ENCODE measurements at places on chromosomes 7 and 10. TPM values are rescaled to one million over a fixed set of nuclear protein-coding genes. Genes with fewer than 3 reads are reported as not detected.
A peak's percentile ranks its signal among the peaks of the same experiment; 100 is the strongest.

DNA sequence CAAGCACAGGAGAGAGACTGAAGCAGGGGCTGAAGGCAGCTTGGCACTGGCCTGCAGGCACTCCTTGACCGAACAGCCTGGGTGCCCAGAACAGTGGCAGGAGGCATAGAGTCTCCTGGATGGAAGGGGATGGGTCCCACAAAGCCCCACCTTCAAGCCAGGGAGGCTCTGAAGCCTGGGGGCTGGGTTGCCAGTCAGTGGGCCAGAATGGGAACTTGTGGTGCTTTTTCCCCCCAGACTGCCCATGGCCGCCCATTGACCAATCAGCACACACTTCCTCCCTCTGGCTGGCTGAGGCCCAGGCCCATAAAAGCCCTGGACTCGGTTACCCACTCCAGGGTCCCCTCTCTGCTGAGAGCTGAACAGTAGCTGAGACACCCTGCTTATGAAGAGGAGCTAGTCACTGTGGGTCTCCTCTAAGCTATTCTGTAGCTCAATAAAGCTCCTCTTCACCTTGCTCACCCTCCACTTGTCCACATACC is 109.6 kb downstream of the ELAPOR2 start:
- no peak overlapping the region for H3K27ac ChIP-seq
- no peaks in the 10 kb centered on the region for H3K27me3 ChIP-seq
- H3K36me3 ChIP-seq, result no peaks in the 10 kb centered on the region
- no peaks in the 10 kb centered on the region for H3K4me1 ChIP-seq
- H3K4me3 ChIP-seq, result no peak overlapping the region
- DNase-seq, result no peak

The ERVW-1 gene
- not detected for polyA plus RNA-seq

DNA sequence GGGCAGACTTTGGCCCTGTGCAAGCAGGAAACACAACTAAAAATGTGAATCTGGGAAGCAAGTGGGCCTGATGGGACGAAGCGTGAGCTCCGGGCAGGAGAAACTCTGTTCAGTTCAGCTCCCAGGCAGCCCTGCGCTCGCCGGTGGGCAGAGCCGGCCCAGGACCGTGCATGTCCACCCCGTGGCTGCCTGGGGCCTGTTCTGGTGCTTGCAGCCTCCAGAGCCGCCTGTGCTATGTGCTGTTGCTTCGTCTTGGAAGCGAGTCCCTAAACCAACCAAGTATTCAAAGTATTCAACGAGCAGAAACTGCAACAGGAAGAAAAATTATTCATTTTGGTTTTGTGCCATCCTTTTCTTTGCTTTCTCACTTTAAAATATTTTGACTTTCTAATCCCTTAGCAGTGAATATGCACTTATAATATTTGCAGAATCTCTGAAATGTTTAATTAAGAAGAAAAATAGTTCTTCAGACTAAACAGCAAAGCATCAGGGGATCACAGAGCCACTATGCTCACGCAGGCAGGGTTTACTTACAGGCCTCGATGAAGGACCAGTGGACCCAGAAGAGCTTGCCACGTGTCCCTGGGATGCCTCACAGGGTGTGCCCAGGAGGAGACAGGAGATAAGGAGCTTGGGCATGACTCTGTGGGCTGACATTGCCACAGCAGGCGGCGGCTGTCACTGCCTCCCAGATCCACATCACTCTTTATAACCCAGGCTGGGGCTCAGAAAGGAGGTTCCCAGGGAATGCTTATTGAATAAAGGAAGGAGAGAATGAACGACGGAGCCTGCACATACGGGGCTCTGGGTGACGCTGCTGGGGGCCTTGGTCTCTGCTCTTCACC is 45.6 kb downstream of the VIPR2 start:
- peak; percentile 62 for DNase-seq
- peak overlapping the region; percentile 99 for H3K27ac ChIP-seq
- H3K36me3 ChIP-seq, result no peaks in the 10 kb centered on the region
- H3K4me3 ChIP-seq, result peak overlapping the region; percentile 20
- no peaks in the 10 kb centered on the region for H3K27me3 ChIP-seq
- peaks cover 49% of the 10 kb centered on the region for H3K4me1 ChIP-seq

GRCh38 chr10:86362129-86362527 is 4.5 kb downstream of the GRID1 start:
- H3K4me3 ChIP-seq, result no peak overlapping the region
- DNase-seq, result peak; percentile 2
- H3K27me3 ChIP-seq, result no peaks in the 10 kb centered on the region
- peaks cover 16% of the 10 kb centered on the region for H3K4me1 ChIP-seq
- H3K36me3 ChIP-seq, result no peaks in the 10 kb centered on the region

The LRRC4 gene
- polyA plus RNA-seq, result 0.39 TPM

DNA sequence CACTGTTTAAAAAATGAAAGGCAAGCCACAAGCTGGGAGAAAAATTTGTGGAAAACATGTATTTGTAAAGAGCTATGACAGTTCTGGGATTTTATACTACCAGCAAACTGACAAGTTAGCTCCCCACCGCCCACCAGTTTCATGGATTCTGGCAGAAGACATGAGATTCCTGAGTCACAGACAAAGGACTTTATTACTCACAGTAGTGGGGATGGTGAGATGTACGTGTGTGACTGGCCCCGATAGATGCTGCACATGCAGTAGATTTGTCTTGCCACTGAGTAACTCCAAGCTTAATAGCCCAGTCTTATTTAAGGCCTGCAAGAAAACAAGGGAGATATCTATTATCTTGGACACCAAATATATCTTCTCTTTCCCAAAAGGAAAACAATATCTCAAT is 281.7 kb downstream of the AHR start:
- no peaks in the 10 kb centered on the region for H3K36me3 ChIP-seq
- H3K4me1 ChIP-seq, result no peaks in the 10 kb centered on the region

GRCh38 chr10:11869743-11870460 is 46.7 kb downstream of the PROSER2 start:
- peak overlapping the region; percentile 43 for H3K4me3 ChIP-seq
- peak overlapping the region; percentile 46 for H3K27ac ChIP-seq
- H3K27me3 ChIP-seq, result no peaks in the 10 kb centered on the region
- DNase-seq, result peak; percentile 25
- no peaks in the 10 kb centered on the region for H3K4me1 ChIP-seq
- H3K36me3 ChIP-seq, result no peaks in the 10 kb centered on the region

- DNase-seq, result no peak
- no peaks in the 10 kb centered on the region for H3K36me3 ChIP-seq
- H3K27me3 ChIP-seq, result no peaks in the 10 kb centered on the region
These were observed 102.4 kb downstream of the MDFIC start for GRCh38 chr7:115024276-115024675.

The PLEKHS1 gene
- polyA plus RNA-seq, result 0.10 TPM

DNA sequence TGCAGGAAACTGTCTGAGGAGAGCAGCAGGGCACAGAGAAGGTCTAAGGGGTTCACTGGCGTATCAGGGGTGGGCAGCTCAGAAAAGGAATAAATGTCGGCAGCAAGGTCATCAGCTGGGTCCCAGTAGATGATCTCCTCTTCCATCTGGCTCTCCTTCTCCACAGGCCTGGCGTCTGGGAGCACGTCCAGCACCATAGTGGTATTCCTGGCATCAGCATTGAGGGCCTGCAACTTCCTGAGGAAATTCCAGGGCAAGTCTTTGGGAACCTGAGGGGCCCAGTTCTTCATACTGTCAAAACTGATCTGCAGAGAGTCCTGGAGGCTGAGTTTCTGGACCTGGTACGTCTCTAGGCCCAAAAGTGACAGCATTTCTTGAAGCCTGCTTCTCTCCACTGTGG is 9.6 kb upstream of the MRPS24 start:
- peak overlapping the region; percentile 83 for H3K27ac ChIP-seq
- DNase-seq, result no peak
- H3K36me3 ChIP-seq, result no peaks in the 10 kb centered on the region
- no peak overlapping the region for H3K4me3 ChIP-seq
- peaks cover 33% of the 10 kb centered on the region for H3K4me1 ChIP-seq
- no peaks in the 10 kb centered on the region for H3K27me3 ChIP-seq

DNA sequence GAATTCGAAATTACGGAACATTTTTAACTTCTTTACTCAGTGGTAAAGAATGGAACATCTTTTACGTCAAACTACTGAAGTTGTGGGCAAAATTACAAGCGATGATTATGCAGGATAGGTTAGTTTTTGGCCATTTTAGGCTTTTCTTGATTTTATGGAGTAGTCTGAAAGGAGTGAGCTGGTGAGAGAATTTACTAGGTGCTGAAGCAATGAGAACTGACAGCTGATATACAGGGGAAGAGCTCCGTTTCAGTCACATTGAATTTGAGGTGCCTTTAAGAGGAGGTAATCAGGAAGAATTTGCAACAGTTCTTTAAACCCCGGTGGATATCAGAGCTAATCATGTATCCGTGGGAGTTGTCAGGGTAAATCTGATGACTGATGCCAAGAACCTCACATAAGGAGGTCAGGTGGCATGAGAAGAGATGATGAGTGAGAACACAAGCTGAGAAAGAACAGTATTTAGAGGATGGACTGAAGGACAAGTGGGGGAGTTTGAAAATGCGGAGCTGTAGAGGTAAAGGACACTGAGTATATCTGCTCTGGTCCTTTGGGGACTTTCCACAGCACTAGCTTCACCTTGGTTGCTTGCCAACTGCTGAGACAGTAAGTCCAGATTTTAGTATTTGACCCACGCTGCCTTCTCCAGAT is 104.3 kb downstream of the AHR start:
- H3K4me1 ChIP-seq, result no peaks in the 10 kb centered on the region
- H3K27ac ChIP-seq, result no peak overlapping the region
- H3K4me3 ChIP-seq, result no peak overlapping the region
- no peaks in the 10 kb centered on the region for H3K27me3 ChIP-seq

The ABCB4 gene
- 1.1 TPM for polyA plus RNA-seq

The GIMAP5 gene
- 12.4 TPM for polyA plus RNA-seq

The FAM185A gene
- polyA plus RNA-seq, result 5.4 TPM

DNA sequence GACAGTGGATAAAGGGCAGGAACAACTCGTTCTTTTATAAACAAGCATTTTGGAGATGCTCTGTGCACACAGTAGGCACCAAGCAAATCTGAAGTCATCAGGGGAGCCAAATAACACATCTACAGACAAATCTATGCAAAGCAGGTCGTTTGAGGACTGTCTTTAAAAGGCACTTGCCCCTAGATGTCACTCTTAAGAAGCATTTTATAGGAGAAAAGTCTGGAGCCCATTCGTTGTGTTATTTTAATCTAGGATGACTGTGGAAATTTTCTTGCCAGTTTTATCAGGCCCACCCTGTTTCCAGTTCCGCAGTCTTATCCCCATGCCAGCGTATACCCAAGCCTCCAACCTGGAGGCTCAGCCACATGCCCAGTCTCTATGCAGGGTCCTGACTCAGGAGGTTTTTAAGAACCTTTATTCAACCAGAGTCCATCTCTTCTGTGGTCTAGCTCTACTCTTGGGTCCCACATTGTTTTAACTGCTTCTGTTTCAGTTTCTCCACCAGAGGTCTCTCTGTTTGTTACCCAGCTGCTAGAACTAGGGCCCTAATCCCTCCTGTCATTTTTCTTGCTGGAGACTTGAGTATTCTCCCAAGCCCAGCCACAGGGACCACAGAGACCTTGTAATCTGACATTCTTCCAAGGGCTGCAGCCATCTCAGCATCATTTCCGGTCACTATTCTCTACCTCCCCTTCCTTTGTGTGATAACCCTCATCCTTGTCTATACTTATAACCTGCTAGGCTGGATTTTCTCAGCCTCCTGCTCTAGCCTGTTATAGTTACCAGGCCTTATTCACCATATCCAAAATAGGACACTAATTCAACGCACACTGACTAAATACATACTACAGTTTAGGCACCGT is 26.7 kb downstream of the PIK3CG start:
- H3K36me3 ChIP-seq, result no peaks in the 10 kb centered on the region
- DNase-seq, result no peak
- no peak overlapping the region for H3K27ac ChIP-seq
- no peaks in the 10 kb centered on the region for H3K4me1 ChIP-seq

GRCh38 chr10:29469481-29470354 is 165.1 kb downstream of the SVIL start:
- H3K27me3 ChIP-seq, result no peaks in the 10 kb centered on the region
- DNase-seq, result no peak
- peaks cover 4% of the 10 kb centered on the region for H3K36me3 ChIP-seq
- peaks cover 70% of the 10 kb centered on the region for H3K4me1 ChIP-seq
- peak overlapping the region; percentile 82 for H3K27ac ChIP-seq

DNA sequence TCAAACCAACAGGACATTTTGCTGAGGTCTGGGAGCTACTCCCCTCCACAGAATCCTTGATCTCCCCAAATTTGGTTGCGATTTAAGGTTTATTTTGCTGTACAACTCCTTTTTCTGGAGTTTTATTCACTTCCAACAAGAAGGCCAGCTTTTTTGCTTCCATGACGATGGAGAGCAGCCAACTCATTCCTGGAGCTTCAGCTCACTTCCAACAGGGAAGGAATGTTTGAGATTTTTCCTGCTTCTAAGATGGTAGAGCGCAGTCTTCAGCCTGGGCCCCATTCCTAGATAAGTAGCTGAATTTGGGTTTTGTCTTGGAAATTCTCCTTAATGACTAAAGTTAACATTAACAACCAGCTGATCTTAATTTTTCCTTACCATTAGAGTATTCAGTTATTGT is 30.9 kb upstream of the CREB3L2 start:
- H3K36me3 ChIP-seq, result no peaks in the 10 kb centered on the region
- no peaks in the 10 kb centered on the region for H3K4me1 ChIP-seq
- H3K27ac ChIP-seq, result no peak overlapping the region

DNA sequence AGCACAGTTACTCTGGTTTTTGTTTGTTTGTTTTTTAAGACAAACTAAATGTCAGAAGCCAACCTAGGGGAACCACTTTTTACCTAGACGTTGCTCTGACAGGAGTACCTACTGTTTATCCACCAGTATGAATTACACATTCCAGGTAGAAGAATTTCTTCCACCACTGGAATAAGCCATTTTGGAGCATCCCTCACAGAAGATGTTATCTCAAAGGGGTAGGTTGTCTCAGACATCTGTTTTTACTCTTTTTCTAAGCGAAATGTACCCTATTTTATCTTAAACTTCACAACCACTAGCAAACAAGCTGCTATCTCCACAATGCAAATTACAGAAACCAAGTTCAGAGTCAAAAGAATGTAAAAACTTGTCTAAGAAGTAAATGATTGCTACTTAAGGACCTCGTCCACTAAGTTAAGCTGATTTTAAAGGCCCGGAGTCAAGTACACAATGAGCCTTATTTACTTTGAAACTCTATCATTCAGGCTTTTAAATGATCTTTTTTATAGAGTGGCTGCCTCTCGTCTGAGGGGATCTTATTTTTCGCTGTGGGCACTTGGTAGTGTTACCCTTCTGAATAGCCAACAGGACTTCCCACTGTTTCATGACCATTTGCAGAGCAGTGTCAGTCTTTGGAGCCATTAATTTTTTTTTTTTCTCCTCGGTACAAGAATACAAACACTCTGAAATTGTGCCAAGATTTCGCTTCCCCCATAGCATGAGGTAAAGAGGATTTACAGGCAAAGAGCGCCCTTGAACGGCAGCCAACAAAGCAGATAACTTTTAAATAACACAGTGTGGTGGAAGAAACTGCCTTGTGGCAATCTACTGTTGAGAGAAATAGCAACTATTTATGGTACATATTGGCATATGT is 15.7 kb upstream of the ARMC3 start:
- H3K27me3 ChIP-seq, result no peaks in the 10 kb centered on the region
- no peak for DNase-seq
- H3K4me1 ChIP-seq, result no peaks in the 10 kb centered on the region

GRCh38 chr7:128030263-128030653 is 979 bp downstream of the LRRC4 start:
- no peak for DNase-seq
- H3K36me3 ChIP-seq, result no peaks in the 10 kb centered on the region
- H3K4me1 ChIP-seq, result peaks cover 6% of the 10 kb centered on the region
- H3K4me3 ChIP-seq, result peak overlapping the region; percentile 69
- H3K27ac ChIP-seq, result no peak overlapping the region

GRCh38 chr10:88131511-88132139 is 268.2 kb downstream of the PTEN start:
- no peaks in the 10 kb centered on the region for H3K36me3 ChIP-seq
- peak overlapping the region; percentile 57 for H3K4me3 ChIP-seq
- peak overlapping the region; percentile 80 for H3K27ac ChIP-seq
- H3K4me1 ChIP-seq, result peaks cover 23% of the 10 kb centered on the region
- no peaks in the 10 kb centered on the region for H3K27me3 ChIP-seq
- peak; percentile 83 for DNase-seq

The RBP3 gene
- not detected for polyA plus RNA-seq
